ENCODE measurements at places on chromosomes 3 and 15.

GRCh38 chr3:136350557-136350956 is 100.4 kb downstream of the PCCB start:
- no peak for DNase-seq

GRCh38 chr3:49899815-49900214 is 3.9 kb downstream of the MST1R start:
- no peak for DNase-seq

GRCh38 chr3:148464246-148464645 is 233.5 kb upstream of the AGTR1 start:
- DNase-seq: no peak

DNA sequence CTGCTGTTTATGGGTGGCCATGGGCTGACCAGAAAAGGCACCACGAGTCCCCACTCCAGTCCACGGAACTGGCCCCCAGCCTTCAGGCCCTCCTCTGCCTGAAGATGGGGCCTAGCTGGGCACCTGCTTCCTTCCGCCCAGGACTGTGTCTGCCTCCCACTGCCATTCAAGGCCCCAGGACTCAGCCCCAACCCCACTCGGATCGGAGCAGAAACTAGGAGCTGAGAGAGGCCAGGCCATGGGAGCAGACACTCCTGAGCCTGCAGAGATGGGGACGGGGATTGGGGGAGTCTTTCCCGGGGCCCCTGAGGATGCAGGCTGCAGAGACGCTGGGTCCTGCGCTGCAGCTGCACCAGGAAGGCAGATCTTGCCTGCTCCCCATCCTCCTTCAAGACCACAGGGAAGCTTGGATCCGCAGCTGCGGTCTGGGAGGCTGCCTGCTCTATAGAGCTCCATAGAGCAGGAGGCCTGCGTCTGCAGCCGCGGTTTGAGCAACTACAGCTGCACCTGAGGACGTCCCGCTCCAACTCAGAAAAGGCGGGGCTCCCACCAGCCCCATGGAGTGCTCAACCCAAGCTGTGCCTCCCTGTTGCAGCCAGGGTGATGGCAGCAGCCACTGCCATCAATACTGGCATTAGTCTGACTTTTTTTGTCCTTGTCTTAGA is 383.9 kb upstream of the TMCO5A start:
- no peak for DNase-seq

Data from bone marrow (tissue), 2 donors.